ENCODE measurements at places on chromosomes 7 and 10. TPM values are rescaled to one million over a fixed set of nuclear protein-coding genes. Genes with fewer than 3 reads are reported as not detected.

PNLIPRP3 gene
- not detected for total RNA-seq

DNA sequence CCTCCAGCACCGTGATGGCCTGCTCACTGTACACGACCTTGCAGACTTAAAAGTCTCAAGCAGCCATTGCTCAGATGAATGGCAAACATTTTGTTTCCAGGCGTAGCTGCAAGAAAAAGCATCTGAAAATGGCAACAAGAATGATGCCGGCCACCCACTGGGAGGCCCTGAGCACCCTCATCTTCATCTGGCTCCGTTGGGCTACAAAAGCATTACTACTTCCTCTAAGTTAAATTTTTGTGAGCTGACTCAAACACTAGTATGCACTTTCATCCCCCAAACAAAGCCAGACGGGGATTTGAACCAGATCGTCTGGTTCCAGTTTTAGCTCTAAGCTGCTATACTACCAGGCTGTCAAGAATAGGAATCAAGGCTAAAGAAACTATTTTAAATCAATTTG is 116.6 kb upstream of the CDK1 start:
- H3K4me1 ChIP-seq, result no peaks in the 10 kb centered on the region
- H3K4me3 ChIP-seq, result no peak overlapping the region
- H3K36me3 ChIP-seq, result no peaks in the 10 kb centered on the region
- peaks cover 11% of the 10 kb centered on the region for H3K27me3 ChIP-seq
- DNase-seq, result no peak

- no peak overlapping the region for H3K27ac ChIP-seq
- H3K27me3 ChIP-seq, result peaks cover 2% of the 10 kb centered on the region
- no peaks in the 10 kb centered on the region for H3K36me3 ChIP-seq
- H3K4me3 ChIP-seq, result no peak overlapping the region
- peaks cover 21% of the 10 kb centered on the region for H3K4me1 ChIP-seq
Measured at GRCh38 chr7:93055543-93056107, 62.2 kb downstream of the SAMD9 start.

DNA sequence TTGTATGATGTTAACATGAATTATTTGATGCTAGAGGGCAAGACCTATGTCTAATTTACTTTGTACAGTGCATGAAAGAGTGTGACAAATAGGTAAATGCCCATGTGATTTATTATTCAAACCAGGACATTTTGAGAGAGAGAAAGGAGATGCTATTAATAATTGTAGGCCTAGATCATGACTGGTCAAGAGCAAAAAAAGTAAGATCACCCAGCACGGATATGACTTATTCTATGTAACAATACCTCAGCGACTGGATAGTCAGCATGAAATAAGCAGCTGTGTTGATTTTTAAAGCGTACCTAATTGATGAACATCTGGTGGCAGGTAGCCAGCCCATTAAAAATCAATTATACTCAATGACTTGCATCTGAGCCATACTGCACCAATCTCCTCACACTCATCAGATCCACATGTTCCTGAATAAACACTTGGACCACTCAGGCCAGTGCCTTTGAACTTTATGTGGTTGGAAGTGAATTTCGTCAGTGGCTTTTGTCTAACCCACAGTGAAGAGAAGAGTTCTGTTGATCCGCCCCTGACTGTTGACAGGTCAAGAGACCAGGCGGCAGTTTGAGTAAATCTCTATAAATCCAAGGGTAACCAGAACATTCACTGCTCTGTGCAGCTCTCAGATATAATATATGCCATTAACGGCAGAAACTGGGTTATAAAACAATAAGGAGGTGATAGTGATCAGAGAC is 435.3 kb downstream of the MDFIC start:
- H3K36me3 ChIP-seq, result no peaks in the 10 kb centered on the region
- no peak for DNase-seq
- no peak overlapping the region for H3K4me3 ChIP-seq
- H3K4me1 ChIP-seq, result peaks cover 1% of the 10 kb centered on the region

- DNase-seq, result no peak
- H3K27ac ChIP-seq, result no peak overlapping the region
- H3K4me1 ChIP-seq, result no peaks in the 10 kb centered on the region
- H3K27me3 ChIP-seq, result no peaks in the 10 kb centered on the region
Measured at GRCh38 chr7:80362010-80362618, 149.8 kb downstream of the GNAT3 start.

GRCh38 chr10:86411281-86411841 is 44.8 kb upstream of the GRID1 start:
- peak; percentile 69 for DNase-seq
- H3K27ac ChIP-seq, result peak overlapping the region; percentile 91
- peaks cover 8% of the 10 kb centered on the region for H3K27me3 ChIP-seq
- H3K4me1 ChIP-seq, result peaks cover 36% of the 10 kb centered on the region
- peak overlapping the region; percentile 43 for H3K4me3 ChIP-seq

DNA sequence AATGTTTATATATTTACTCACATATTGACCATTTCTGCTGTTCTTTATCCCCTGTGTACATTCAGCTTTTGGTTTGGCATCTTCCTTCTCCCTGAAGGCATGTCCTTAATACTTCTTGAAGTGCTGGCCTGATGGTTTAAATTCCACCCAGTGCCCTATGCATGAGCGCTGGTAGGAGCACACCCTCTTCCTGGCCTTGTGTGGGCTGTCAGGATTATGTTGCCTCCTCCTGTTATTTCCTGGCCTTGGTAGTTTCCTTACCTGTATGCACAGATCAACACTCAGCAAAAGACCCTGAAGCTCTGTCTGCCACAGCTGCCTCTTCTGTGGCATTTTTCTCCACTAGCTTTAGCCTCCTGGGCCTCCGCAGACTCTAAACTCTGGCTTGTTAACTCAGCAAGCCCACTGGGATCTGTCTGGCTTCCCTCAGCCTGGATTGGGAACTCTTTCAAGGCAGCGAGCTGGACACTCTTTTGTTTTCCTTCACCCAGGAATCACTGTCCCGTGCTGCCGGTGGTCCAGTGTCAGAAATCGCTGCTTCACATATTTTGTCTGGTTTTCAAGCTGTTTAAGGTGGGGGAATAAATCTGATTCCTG is 595.2 kb downstream of the SDK1 start:
- no peak overlapping the region for H3K27ac ChIP-seq
- no peak overlapping the region for H3K4me3 ChIP-seq
- no peak for DNase-seq
- H3K27me3 ChIP-seq, result peaks cover 9% of the 10 kb centered on the region
- H3K36me3 ChIP-seq, result no peaks in the 10 kb centered on the region
